Epithelial cell of proximal tubule (primary cell): ENCODE measurements at places on chromosomes 12 and 14. TPM values are rescaled to one million over a fixed set of nuclear protein-coding genes. Genes with fewer than 3 reads are reported as not detected.

DNA sequence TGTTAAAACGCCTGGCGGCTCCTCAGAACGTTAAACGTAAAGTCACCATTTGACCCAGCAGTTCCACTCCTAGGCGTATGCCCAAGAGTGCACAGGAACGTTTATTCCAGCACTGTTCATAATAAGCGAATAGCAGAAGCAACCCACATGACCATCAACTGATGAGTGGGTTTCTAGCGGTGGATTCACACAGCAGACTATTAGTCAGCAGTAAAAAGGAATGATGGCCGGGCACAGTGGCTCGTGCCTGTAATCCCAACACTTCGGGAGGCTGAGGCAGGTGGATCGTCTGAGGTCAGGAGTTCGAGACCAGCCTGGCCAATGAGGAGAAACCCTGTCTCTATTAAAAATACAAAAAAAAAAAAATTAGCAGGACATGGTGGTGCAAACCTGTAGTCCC lies 22.4 kb upstream of the FBRSL1 start:
- DNase-seq = no peak

GRCh38 chr12:122856999-122857671 lies 21.9 kb downstream of the HIP1R start:
- no peak for DNase-seq

GRCh38 chr14:69968132-69968531 lies 88.9 kb downstream of the SMOC1 start:
- DNase-seq = no peak

- no peak for DNase-seq
These were observed 390.6 kb downstream of the PRKD1 start for GRCh38 chr14:29536886-29537511.

DNA sequence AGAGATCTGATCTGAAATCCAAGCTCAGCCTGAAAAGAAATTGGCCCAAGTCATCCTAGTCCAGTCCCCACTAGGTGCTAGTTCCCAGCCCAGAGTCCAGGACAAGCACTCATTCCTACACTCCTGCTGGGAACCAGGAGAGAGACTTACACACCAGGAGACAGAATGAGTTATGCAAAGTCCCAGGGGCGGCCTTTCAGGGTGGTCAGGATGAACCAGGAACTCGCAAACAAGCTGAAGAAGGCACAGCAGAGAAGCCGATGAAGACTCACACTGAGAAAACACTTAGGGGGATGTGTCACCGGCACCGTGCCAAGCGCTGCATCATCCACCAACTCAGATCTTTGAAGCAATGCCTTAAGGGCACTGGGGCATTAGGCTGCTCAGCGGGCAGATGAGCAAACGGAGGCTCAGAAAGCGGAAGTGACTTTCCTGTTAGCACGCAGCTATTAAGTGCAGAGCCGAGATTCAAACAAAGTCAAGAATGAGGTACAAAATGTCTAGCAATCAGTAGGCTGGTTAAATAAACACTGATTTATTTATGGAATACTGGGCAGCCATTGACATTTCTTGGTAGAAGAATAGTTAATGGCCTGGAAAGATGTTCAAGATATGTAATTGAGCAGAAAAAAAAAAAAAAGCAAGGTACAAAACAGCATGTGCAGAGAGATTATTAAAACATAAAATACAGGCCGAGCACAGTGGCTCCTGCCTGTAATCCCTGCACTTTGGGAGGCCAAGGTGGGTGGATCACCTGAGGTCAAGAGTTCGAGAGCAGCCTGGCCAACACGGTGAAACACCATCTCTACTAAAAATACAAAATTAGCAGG lies 78.7 kb downstream of the LRRC74A start:
- DNase-seq = peak; percentile 85

GRCh38 chr14:67569651-67570290 lies 30.3 kb downstream of the PIGH start:
- no peak for DNase-seq

- DNase-seq = no peak
These were observed 6.0 kb downstream of the CCDC85C start for GRCh38 chr14:99597911-99598600.

DNA sequence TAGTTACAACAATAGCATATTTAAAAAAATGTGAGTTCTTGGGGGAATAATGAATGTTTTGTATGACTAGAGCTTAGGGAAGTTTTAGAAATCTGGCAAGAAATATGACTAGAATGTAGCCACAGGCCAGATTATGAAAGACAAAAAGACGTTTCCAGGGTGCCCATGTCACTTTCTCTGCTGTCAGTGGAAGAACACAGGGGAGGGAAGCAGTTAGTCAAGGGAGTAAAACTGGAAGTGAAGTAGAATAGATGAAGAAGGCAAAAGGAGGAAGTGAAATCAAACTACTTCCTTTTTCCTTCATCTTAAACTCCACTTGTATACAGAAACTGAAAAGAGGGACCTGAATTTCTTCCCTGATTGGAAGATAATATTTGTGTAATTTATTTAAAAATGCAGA lies 81.2 kb upstream of the ATP2B1 start:
- no peak for DNase-seq

DNA sequence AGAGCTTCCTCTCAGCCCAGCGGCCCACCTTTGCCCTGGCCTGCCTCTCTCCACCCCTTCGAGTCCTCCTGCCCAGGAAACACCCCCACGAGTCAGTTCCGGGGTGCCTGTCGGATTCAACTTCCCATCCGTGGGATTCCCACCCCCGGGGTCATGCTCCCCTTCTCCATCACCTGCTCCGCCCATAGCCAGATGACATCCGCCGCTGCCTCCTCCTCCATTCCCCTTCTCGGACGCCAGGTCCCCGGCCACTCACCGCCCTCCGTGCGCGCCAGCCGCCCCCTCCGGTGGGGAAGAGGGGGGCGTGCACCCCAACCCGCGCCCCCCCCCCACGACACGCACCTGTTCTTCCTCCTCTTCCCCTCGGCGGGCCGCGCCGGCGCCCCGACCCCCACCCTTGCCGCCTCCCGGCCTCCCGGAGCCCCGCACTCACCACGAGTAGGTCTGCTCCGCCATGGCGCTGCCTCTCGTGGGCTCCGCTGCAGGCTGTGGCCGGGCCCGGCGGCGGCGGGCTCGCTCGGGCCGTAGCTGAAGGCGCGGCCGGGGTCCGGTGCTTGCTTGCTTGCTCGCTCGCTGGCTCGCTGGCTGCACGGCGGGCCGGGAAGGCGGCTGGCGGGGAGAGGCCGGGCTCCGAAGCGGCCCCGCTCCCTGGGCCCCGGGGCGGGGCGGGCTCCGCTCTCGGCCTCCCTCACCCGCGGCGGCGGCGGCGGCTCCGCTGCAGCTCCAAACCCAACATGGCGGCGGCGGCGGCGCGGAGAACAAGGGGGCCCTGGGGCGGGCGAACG lies 554 bp downstream of the SPPL3 start:
- DNase-seq = no peak

The CTSG gene
- total RNA-seq = not detected in 2 replicates

The KRT7 gene
- total RNA-seq = 495 and 768 TPM in 2 replicates

The FOS gene
- total RNA-seq = 2.5 and 2.7 TPM in 2 replicates
